Prostate gland (tissue), 2 donors: ENCODE measurements at places on chromosomes 1 and 21. TPM values are rescaled to one million over a fixed set of nuclear protein-coding genes. Genes with fewer than 3 reads are reported as not detected.
A peak's percentile ranks its signal among the peaks of the same experiment; 100 is the strongest.

PLA2G2D gene
- total RNA-seq = not detected

FMO5 gene
- 19.3 TPM for total RNA-seq

GRCh38 chr1:59522925-59523505, 226.1 kb downstream of the FGGY start:
- H3K27ac ChIP-seq = no peak overlapping the region
- no peaks in the 10 kb centered on the region for H3K36me3 ChIP-seq
- DNase-seq = no peak
- H3K4me3 ChIP-seq = no peak overlapping the region
- no peaks in the 10 kb centered on the region for H3K4me1 ChIP-seq

DNA sequence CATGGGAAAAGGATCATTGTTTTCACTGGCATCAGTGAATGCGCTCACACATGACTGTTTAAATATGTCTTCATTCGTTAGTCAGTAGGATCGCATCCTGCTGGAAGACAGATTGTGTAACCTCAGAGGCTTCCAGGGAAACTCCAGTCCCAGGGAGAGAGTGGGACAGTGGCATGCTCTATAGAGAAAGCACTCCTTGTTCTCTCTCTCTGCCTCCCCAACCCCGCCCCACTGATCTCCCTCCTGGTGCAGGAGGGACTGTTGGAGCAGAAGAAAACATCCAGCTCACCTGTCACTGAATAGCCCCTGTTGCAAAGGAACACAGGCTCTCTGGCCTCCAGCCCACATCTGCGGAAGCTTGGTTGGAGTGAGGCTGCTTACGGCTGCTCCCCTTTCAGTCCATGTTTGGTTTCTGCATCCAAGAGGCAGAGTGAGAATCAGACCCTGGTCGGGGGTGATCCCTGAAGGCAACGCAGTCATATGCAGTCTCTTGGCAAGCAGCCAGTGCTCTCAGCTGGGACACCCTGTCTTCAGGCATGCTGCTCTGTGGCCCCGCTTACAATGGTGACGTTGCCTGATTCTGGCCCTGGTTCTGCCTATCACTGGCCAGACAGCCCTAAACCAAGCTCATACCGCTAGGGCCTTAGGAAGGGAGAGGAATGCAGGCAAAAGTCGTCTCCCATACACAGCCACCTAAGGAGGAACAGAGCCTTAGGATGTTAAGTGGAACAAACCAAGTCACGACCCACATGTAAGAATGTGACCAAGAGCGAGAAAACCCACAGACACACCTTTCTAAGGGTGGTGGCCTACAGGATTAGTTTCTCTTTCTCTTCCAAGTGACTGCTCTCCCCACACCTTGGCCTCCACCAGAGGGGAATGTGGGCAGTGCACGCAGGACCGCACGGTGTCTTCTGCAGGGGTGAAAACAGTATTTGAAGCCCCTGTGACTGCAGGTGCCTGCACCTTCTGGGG, 39.7 kb downstream of the BACE2 start:
- no peaks in the 10 kb centered on the region for H3K4me1 ChIP-seq
- H3K27me3 ChIP-seq = no peaks in the 10 kb centered on the region
- peak; percentile 56 for DNase-seq
- no peak overlapping the region for H3K27ac ChIP-seq

- no peak overlapping the region for H3K27ac ChIP-seq
- H3K36me3 ChIP-seq = no peaks in the 10 kb centered on the region
- no peaks in the 10 kb centered on the region for H3K4me1 ChIP-seq
- DNase-seq = peak; percentile 20
- H3K4me3 ChIP-seq = no peak overlapping the region
Measured at GRCh38 chr1:228697207-228698016, 37.9 kb upstream of the RHOU start.

DNA sequence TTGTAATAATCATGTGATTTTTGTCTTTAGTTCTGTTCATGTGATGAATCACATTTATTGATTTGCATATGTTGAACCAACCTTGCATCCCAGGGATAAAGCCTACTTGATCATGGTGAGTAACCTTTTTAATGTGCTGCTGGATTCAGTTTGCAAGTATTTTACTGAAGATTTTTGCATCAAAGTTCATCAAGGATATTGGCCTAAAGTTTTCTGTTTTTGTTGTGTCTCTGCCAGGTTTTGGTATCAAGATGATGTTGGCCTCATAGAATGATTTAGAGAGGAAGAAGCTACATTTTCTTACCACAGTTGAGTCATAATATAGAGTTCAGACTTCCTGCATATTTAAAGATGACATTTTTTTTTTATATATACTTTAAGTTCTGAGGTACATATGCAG, 455.9 kb downstream of the PLPP3 start:
- no peak for DNase-seq
- no peaks in the 10 kb centered on the region for H3K36me3 ChIP-seq
- H3K4me3 ChIP-seq = no peak overlapping the region
- H3K27me3 ChIP-seq = no peaks in the 10 kb centered on the region

DNA sequence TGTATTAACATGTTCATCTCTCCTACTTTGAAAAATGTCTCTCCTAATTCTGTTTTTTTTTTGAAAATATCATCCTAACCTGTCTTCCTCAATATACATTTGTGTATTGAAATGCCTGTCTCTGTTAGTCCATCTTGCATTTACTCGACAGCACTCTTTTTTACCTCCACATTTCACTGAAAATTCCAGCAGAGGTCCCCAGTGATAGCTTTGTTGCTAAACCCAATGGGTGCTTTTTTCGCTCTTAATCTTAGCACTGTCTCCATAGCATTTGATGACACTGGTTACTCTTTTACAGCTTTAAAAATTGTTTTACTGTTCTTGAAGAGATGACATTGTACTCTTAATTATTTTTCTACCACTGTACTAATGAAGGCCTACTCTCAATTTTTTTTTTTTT, 10.8 kb downstream of the OSBPL9 start:
- H3K27me3 ChIP-seq = no peaks in the 10 kb centered on the region
- H3K27ac ChIP-seq = no peak overlapping the region
- peaks cover 3% of the 10 kb centered on the region for H3K4me1 ChIP-seq
- H3K36me3 ChIP-seq = no peaks in the 10 kb centered on the region

GRCh38 chr1:227437495-227438008, 119.3 kb upstream of the CDC42BPA start:
- no peaks in the 10 kb centered on the region for H3K4me1 ChIP-seq
- DNase-seq = no peak
- H3K36me3 ChIP-seq = no peaks in the 10 kb centered on the region
- peak overlapping the region; percentile 21 for H3K4me3 ChIP-seq

GRCh38 chr1:156706657-156707416, 1.5 kb upstream of the CRABP2 start:
- no peaks in the 10 kb centered on the region for H3K27me3 ChIP-seq
- no peak for DNase-seq
- H3K36me3 ChIP-seq = no peaks in the 10 kb centered on the region
- peak overlapping the region; percentile 33 for H3K4me3 ChIP-seq
- peak overlapping the region; percentile 31 for H3K27ac ChIP-seq

DNA sequence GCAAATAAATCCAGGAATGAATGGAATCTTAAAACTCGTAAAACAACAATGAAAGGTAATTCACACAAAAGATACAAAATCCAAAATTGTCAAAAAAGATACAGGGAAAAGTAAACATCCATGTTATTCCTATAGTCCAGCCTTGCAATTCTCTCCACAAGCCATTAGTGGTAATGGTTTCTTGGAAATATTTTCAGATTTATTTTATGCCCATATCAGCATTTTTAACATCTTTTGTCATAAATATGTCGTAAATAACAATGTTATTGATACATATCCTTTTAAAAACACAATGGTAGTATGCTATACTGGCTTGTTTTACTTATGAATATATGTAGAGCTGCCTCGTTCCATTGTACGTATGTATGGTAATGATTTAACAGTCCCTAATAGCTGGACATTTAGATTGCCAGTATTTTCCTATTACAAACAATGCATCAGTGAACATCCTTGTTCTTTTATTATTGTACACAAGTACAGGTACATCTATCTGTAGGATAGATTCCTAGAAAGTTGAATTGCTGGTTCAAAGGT, 30.6 kb downstream of the DNTTIP2 start:
- peak overlapping the region; percentile 60 for H3K4me3 ChIP-seq
- no peak for DNase-seq
- no peaks in the 10 kb centered on the region for H3K27me3 ChIP-seq
- H3K27ac ChIP-seq = peak overlapping the region; percentile 92
- no peaks in the 10 kb centered on the region for H3K36me3 ChIP-seq
- H3K4me1 ChIP-seq = no peaks in the 10 kb centered on the region

DNA sequence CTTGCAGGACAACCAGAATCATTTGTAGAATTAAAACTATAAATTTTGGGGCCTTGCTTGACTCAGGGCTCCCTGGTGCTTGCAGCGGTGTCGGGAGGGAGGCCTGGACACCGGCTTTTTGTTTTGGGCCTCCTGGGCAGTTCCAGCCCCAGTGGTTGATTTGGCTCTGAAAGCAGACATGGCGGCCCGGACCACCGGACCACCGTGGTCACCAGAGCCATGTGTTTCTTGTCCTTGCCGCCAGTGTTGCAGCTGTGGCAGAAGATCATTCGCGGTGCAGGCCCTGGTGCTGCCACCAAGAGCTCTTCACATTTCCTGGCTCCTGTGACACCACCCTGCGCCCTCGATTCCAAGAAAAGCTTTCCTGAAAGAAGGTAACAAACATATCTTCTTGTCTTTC, 484.8 kb downstream of the BRINP3 start:
- H3K4me3 ChIP-seq = no peak overlapping the region
- no peak overlapping the region for H3K27ac ChIP-seq
- no peaks in the 10 kb centered on the region for H3K27me3 ChIP-seq
- H3K36me3 ChIP-seq = no peaks in the 10 kb centered on the region
- DNase-seq = no peak
